GM23248 (cell line): ENCODE measurements at places on chromosomes 2 and 18. TPM values are rescaled to one million over a fixed set of nuclear protein-coding genes. Genes with fewer than 3 reads are reported as not detected.

TTC39C gene
- 24.3 and 24.4 TPM in 2 replicates for total RNA-seq

GRCh38 chr18:42177390-42177789 lies 222.4 kb downstream of the PIK3C3 start:
- DNase-seq = no peak

- DNase-seq = no peak
Measured at GRCh38 chr18:79918615-79919011, 32.8 kb downstream of the SLC66A2 start.

DNA sequence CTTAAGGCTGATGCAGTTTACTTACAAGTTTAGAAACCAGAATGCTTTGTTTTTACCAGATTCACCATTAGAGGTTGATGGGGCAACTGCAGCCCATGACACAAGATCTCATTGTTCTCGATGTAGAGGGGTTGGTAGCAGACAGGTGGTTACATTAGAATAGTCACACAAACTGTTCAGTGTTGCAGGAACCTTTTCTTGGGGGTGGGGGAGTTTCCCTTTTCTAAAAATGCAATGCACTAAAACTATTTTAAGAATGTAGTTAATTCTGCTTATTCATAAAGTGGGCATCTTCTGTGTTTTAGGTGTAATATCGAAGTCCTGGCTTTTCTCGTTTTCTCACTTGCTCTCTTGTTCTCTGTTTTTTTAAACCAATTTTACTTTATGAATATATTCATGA lies 99.4 kb upstream of the IL1R2 start:
- DNase-seq = no peak

GRCh38 chr2:77001895-77002294 lies 520.3 kb downstream of the LRRTM4 start:
- no peak for DNase-seq

CRYGD gene
- total RNA-seq = not detected in 2 replicates

TUBA4B gene
- not detected in 2 replicates for total RNA-seq

GRCh38 chr2:62038975-62039771 lies 133.7 kb downstream of the COMMD1 start:
- peak; percentile 50 for DNase-seq

DNA sequence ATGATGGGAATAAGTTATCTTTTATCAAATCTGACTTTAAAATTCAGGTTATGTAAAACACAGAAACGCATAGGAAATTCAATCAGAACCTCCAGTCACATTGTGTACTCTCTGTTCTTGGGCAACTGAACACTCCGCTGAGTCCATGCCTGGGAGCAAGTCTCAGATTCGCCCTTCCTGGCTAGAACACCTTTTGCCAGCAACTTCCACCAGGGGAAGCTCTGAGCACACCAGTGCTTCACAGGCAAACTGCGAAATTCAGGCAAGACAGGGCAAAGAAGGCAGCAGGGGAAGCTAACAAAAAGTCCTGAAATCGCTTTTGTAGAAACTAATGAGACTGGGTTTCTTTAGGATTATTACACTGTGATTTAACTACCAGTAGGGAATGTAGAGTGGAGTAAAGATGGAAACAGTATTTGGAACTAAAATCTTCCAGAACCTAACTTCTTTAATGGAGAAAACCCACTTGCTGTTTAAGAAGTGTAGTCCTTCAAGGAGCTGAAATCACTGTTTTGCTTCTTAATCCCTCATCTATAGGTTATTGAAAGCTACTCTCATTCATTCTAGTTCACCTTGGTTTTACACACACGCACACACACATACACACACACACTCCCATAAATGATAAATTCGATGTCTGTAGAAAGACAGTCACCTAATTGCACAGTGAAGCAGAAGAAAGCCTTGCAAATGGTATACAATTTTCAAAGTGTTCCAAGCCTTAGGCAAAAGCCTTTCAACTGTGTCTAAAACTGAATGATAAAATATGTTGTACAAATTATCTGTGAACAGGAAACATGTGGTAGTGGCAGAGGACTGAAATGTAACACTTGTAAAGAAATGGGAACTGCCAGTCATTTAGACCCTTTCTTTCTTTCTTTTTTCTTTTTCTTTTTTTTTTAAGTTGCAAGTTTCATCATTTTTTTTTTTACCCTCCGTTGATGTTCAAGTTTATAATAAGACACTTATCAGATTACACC lies 214.5 kb downstream of the TMEM182 start:
- DNase-seq = peak; percentile 29

LOXHD1 gene
- not detected in 2 replicates for total RNA-seq

- no peak for DNase-seq
Measured at GRCh38 chr2:70822843-70823242, 2.4 kb upstream of the CLEC4F start.

- DNase-seq = peak; percentile 39
Measured at GRCh38 chr2:156448766-156449165, 12.6 kb downstream of the GPD2 start.

- no peak for DNase-seq
Measured at GRCh38 chr2:96407919-96408550, 72.5 kb downstream of the NCAPH start.

DNA sequence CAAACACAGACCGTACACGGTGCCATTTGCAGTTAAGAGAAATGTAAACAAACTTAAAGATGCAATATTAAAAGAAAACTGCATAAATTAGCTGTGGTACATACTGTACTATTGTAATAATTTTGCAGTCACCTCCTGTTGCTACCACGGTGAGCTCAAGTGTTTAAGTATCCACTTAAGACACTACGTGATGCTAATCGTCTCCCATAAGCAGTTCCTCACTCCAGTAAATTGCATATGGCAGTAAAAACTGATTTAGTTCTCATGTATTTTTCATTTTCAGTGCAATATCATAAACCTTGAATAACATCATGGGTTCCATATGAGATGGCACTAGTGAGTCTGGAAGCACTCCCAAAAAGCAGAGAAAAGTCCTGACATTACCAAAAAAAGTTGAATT lies 14.4 kb downstream of the CLEC4F start:
- no peak for DNase-seq

AMER3 gene
- not detected in 2 replicates for total RNA-seq

- DNase-seq = peak; percentile 7
Measured at GRCh38 chr18:61582202-61582710, 249.0 kb downstream of the CDH20 start.
